Type B pancreatic cell (in vitro differentiated cells): ENCODE measurements at places on chromosomes 16 and 17. TPM values are rescaled to one million over a fixed set of nuclear protein-coding genes. Genes with fewer than 3 reads are reported as not detected.
A peak's percentile ranks its signal among the peaks of the same experiment; 100 is the strongest.

KCNJ12 gene
- 0.59 and 2.2 TPM in 2 replicates for total RNA-seq

DNA sequence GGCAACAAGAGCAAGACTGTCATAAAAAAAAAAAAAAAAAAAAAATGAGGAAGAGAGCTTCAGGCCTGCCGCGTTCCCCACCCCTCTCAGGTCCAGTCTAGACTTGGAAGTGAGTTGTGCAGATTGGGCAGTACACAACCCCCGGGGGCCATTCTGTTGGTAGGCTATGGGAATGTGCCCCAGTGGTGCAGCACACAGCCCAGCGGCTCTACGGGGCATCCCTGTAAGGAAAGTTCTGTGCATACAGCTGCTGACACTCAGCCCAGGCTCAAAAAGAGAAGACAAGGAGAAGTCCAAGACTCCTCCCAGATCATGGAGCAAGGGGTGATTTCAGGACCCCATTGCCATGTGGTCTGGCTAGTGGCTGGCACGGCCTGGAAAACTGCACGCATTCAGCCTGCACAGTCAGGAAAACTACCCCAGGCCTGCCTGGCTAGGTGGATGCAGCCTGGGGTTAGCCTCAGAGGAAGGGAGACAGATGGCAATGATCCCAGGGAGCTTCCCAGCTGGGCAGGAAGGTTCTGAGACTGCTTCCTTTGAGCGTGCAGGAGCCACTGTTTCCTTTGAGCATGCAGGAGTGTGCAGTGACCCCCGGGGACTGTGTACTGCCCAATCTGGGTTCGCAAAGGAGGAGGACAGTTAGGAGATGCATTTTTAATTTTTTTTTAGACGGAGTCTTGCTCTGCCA lies 44.8 kb downstream of the PECAM1 start:
- no peak overlapping the region for H3K4me3 ChIP-seq
- H3K36me3 ChIP-seq, result no peaks in the 10 kb centered on the region
- H3K27me3 ChIP-seq, result no peaks in the 10 kb centered on the region
- no peak overlapping the region for H3K27ac ChIP-seq
- DNase-seq, result no peak
- peaks cover 7% of the 10 kb centered on the region for H3K4me1 ChIP-seq

FASN gene
- 228 and 326 TPM in 2 replicates for total RNA-seq

- H3K4me3 ChIP-seq, result no peak overlapping the region
- DNase-seq, result no peak
- H3K27me3 ChIP-seq, result peaks cover 20% of the 10 kb centered on the region
- H3K36me3 ChIP-seq, result no peaks in the 10 kb centered on the region
- H3K27ac ChIP-seq, result no peak overlapping the region
These were observed 8.9 kb upstream of the TMEM220 start for GRCh38 chr17:10738521-10739258.

SLC52A1 gene
- 0.19 and 1.5 TPM in 2 replicates for total RNA-seq

DNA sequence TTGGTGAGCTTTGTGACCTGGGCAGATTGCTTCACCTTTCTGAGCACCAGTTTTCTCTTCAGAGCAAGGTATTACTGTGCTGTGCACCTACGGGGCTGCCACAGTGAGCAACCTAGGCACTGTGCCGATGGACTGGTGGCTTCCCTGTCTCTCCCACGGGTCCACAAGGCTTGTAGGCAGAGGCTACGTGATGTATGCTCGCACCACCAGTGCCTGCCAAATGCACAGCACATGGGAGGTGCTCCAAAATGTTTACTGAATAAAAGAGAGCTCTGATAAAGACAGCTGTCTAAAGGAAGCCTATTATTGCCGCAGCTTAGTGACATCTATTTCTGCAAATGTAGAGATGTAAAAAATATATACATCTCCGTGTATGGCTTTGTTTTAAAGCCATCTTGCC lies 139.2 kb downstream of the CDK5R1 start:
- no peak overlapping the region for H3K27ac ChIP-seq
- H3K27me3 ChIP-seq, result no peaks in the 10 kb centered on the region
- peaks cover 10% of the 10 kb centered on the region for H3K4me1 ChIP-seq
- H3K36me3 ChIP-seq, result peaks cover 3% of the 10 kb centered on the region
- DNase-seq, result no peak
- no peak overlapping the region for H3K4me3 ChIP-seq

GRCh38 chr16:57484515-57485005 lies 1.7 kb downstream of the DOK4 start:
- peak overlapping the region; percentile 93 for H3K4me3 ChIP-seq
- H3K4me1 ChIP-seq, result peaks cover 36% of the 10 kb centered on the region
- H3K27ac ChIP-seq, result peak overlapping the region; percentile 64
- DNase-seq, result no peak
- no peaks in the 10 kb centered on the region for H3K27me3 ChIP-seq

GRCh38 chr17:40418428-40418706 lies 671 bp upstream of the TOP2A start:
- H3K4me1 ChIP-seq, result peaks cover 32% of the 10 kb centered on the region
- peak overlapping the region; percentile 98 for H3K4me3 ChIP-seq
- H3K36me3 ChIP-seq, result peaks cover 5% of the 10 kb centered on the region
- H3K27me3 ChIP-seq, result no peaks in the 10 kb centered on the region
- peak; percentile 67 for DNase-seq
- peak overlapping the region; percentile 84 for H3K27ac ChIP-seq
